ENCODE measurements at places on chromosomes 3 and 15.
A peak's percentile ranks its signal among the peaks of the same experiment; 100 is the strongest.

GRCh38 chr3:171772427-171773056 is 37.7 kb downstream of the PLD1 start:
- peak; percentile 38 for DNase-seq

DNA sequence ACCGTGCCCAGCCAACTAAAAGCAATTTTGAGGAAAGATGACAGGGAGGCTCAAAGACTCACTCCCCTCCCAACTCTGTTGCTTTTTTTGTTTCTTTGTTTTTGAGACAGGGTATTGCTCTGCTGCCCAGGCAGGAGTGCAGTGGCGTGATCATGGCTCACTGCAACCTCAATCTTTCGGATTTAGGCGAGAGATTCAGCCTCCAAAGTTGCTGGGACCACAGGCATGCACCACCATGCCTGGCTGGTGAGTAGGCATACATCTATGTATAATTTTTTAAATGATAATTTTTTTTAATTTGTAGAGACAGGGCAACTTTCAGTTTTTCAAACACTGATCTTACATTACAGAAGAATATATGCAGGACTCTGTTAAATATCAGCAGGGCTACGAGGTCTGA is 15.8 kb upstream of the THUMPD3 start:
- DNase-seq: no peak

DNA sequence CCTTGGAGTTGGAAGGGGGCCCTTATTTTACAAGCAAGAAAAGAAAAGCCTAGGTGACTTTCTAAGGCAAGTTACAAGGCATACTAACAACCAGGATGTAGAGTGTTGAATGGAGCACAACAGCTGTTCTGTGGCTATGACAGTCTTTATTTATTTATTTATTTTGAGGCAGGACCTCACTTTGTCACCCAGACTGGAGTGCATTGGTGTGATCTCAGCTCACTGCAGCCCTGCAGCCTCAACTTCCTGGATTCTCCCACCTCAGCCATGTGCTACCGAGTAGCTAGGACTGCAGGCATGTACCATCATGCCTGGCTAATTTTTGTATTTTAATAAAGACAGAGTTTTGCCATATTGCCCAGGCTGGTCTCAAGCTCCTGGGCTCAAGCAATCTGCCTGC is 973.4 kb downstream of the ROBO1 start:
- DNase-seq: no peak

DNA sequence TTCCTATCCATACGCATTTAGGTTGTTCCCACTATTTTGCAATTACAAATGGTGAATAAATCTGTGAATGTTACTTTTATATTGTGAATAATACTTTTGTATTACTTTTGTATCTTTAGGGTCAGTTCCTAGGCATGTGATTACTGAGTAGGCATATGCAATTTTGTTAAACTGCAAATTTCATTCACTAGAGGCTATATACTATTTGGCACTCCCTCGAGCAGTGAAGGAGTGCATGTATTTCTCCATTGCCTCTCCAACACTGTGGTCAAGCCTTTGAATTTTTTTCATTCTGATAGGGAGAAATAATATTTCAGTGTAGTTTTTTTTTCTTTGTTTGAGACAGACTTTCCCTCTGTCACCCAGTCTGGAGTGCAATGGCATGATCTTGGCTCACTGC is 8.4 kb upstream of the CMTM6 start:
- DNase-seq: no peak

- DNase-seq: no peak
Observed at GRCh38 chr3:158267015-158267414, 157.1 kb downstream of the RSRC1 start.

- no peak for DNase-seq
Observed at GRCh38 chr15:100531204-100531603, 2.5 kb upstream of the CERS3 start.

DNA sequence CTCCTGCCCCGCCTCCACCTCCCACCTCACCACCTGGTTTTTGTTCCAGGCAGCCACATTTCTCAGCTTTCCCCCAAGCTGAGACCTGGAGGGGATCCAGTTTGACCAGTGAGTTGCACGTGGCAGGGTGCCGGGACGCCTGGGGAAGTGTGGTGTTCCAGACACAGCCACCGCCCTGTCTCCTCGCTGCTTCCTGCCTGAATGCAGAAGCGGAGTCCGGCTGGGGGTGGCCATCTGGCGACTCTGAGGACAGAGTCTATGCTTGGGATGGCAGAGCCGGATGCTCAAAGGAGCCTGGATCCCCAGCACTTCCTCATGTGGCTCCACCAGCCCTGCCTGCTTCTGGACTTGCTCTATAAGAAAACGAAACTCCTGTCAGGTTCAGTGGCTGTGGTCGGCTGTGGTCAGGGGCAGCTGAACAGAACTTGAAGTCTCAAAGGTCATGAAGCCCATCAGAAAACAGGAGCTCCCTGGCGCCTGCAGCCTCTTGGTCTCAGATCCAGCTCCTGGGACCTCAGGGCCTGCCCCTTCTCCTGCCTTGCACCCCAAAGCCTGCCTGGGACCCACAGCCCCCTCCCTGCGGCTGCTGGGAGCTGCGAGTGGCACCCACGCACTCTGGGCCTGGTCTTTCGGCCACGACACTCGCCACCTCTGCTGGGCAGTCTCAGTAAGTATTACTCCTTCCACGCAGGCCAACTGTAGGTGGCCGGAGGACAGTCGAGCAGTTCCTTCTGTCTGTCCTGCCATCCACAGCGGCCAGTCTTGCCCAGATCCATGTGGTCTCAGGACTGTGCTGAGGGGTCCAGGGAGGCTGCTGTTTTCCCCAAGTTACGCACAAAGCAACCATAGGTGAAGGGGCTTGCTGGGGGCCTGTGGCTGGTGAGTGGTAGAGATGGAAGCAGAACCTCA is 112.8 kb upstream of the MEF2A start:
- DNase-seq: no peak

DNA sequence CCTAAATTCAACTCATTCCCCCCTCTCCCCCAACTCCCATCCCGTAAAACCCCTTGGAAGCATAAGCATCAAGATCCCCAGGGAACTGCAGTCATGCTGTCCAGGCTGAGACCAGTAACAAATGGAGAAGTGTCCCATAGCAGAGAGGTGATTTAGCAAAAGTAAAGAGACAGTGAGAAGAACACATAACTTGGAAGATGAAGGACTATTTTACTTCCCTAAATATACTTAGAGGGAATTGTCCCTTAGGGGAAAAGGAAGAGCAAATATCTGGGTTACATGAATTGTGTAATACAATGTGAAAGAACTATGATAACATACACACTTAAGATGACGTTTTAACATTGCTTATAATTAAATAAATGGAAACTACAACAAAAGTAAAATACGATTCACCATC is 61.6 kb upstream of the LRRFIP2 start:
- no peak for DNase-seq

Measured in CD4-positive, alpha-beta T cell treated with Interleukin-15 for 4 hours (primary cell).